ENCODE measurements at places on chromosomes 4 and X. TPM values are rescaled to one million over a fixed set of nuclear protein-coding genes. Genes with fewer than 3 reads are reported as not detected.

GNRHR gene
- total RNA-seq, result not detected

LNX1 gene
- total RNA-seq, result 41.3 TPM

HTN1 gene
- not detected for total RNA-seq

ZNF157 gene
- total RNA-seq, result 1.2 TPM

FHIP1A gene
- 27.3 TPM for total RNA-seq

DNA sequence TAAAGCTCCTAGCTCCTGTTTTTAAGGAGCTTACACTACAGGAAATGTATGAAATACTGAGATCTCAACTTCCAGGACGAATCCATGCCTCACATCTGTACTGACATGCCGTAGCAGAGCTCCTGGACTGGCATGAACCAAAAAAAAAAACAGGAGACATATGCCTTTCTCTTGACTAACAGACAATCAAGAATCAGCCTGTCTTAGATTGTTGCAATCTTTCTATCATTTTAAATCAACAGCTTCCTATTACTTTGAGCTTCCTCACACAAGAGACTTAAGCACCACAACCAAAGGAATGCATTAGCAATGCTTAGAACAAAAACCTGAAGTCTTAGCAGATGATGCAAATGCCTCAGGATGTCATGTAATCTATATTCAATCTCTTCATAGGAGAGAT is 34.7 kb upstream of the AREG start:
- no peak for DNase-seq

GRCh38 chrX:118506805-118507480 is 11.3 kb downstream of the DOCK11 start:
- DNase-seq, result peak; percentile 49

GRCh38 chr4:92333016-92333415 is 29.2 kb downstream of the GRID2 start:
- DNase-seq, result peak; percentile 20

- no peak for DNase-seq
Measured at GRCh38 chrX:99142745-99143144, 1267.3 kb downstream of the PCDH19 start.

DNA sequence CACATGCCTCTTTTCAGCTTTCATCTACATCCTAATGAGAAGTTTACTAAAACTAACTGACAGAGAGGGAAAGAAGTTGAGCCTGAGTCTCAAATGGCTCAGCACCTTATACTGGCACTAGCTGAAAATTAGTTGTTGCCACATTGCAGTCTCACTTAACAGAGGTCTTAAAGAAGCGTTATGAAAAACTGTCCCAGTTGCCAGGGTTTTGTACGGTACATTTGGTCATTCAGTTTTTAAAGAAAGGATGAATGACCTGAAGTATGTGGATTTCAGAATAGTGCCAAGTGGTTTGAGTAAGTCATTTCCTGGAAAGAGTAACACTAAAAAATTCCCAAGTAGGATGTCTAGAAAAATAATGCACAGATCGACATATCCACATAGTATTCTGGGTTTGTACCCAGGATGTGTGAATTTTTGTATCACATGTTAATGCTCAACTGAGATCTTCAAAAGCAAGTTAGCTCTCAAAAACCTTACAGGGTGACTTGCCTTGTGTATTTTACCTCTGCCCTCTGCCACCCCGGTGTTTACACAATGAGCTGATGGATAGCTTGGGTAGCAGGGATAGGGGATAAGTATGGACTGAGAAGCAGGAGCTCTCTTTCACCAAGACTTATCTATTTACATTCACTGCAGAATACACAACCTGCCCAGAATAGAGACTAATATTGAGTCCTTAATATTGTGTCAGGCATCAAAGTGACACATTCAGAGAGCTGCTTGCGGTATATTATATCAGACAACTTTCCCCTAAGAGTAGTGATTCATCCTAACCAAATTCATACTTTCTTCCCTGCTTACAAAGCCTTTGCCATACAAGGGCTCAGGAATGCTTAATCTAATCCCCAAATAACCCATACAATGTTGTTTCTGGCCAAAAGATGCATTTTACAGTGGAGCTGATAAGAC is 1075.7 kb upstream of the PABPC4L start:
- no peak for DNase-seq

GRCh38 chr4:105572296-105572695 is 19.9 kb downstream of the ARHGEF38 start:
- DNase-seq, result no peak

GRCh38 chrX:111411557-111411956 is 435 bp downstream of the DCX start:
- DNase-seq, result no peak

DNA sequence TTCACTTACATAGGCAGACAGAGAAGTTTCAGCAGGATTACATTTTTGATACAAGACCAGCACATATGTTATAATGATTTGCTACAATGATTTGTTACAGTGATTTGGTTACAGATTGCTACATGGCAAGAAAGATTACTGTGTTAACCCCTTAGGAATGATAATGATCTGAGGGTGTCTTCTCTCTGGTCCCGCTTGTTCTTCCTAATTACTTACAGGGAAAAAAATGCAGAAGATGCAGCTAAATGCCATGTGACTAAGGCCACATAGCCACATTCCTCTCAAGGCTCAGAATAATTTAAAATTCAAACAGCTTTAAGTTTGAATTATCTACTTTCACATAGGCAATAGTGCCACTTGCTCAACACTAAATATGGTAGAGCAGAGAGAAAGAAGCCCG is 9.7 kb upstream of the LAP3 start:
- no peak for DNase-seq

GRCh38 chr4:8724436-8725070 is 132.0 kb downstream of the CPZ start:
- no peak for DNase-seq

GRCh38 chr4:148704291-148704690 is 262.1 kb upstream of the NR3C2 start:
- DNase-seq, result no peak

GRCh38 chr4:140469791-140470733 is 28.0 kb downstream of the MGAT4D start:
- DNase-seq, result peak; percentile 10

All from thyroid gland (tissue), 4 donors.